G401 (cell line): ENCODE measurements at places on chromosomes 7 and 10. TPM values are rescaled to one million over a fixed set of nuclear protein-coding genes. Genes with fewer than 3 reads are reported as not detected.
A peak's percentile ranks its signal among the peaks of the same experiment; 100 is the strongest.

EBF3 gene
- total RNA-seq: 0.24 and 0.25 TPM in 2 replicates

SYT15B gene
- 0.06 TPM in 1 of 2 replicates, not detected in the other for total RNA-seq

XRCC2 gene
- total RNA-seq: 3.7 and 6.9 TPM in 2 replicates

H2BK1 gene
- total RNA-seq: not detected in 2 replicates

CYP2E1 gene
- 0.17 TPM in 1 of 2 replicates, not detected in the other for total RNA-seq

STMP1 gene
- 20.1 and 34.1 TPM in 2 replicates for total RNA-seq

ABCB8 gene
- total RNA-seq: 34.0 and 57.0 TPM in 2 replicates

GRCh38 chr10:124417895-124418725, 613 bp downstream of the OAT start:
- peak; percentile 53 for DNase-seq

GRCh38 chr10:113752553-113752952, 1.1 kb downstream of the PLEKHS1 start:
- no peak for DNase-seq

- DNase-seq: no peak
Observed at GRCh38 chr7:100431286-100431735, 1.7 kb downstream of the MEPCE start.

DNA sequence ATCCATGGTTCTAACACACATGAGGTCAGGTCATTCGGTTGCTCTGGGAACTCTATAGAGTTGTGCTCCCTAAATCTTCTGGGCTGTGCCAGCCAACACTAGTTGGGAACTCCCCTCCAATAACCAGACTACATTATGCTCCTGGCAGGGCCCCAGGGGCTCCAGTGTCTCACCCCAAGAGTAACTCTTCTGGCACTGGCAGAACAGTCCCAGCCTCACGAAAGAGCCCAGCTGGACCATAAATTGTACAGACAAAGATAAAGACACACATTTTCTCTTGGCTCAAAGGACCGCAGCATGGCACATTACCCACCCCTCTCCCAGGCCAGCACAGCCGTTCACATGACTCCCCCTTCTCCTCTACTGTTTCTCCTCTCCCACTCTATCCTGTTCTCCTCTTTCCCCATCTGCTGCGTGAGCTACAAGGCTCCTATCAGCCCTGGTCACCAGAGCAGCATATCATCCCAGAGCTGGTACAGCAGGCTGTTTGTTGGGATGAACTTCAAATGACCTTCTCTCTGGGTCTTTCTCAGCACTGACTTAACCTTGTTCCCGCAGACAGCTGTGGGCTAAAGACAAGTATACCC, 230.6 kb downstream of the PLXNA4 start:
- no peak for DNase-seq

DNA sequence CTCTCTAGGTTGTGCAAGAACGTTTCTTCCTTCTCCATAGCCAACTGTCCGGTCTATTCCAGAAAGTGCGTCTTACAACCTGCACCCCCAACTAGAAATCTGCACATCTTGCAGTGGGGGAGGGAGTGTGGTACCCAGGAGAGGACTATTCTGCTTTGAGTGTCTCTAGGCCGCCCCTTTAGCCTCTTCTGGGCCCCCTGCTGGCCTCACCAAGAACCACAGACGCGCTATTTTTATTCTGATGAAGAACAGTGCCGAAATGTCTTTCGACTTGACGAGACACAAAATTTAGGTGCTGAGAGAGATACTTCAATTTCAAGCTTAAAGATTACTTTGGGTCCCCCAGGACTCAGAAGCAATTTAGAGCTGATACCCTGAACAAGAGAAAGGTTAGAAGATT, 1.0 kb downstream of the CNPY1 start:
- DNase-seq: no peak

DNA sequence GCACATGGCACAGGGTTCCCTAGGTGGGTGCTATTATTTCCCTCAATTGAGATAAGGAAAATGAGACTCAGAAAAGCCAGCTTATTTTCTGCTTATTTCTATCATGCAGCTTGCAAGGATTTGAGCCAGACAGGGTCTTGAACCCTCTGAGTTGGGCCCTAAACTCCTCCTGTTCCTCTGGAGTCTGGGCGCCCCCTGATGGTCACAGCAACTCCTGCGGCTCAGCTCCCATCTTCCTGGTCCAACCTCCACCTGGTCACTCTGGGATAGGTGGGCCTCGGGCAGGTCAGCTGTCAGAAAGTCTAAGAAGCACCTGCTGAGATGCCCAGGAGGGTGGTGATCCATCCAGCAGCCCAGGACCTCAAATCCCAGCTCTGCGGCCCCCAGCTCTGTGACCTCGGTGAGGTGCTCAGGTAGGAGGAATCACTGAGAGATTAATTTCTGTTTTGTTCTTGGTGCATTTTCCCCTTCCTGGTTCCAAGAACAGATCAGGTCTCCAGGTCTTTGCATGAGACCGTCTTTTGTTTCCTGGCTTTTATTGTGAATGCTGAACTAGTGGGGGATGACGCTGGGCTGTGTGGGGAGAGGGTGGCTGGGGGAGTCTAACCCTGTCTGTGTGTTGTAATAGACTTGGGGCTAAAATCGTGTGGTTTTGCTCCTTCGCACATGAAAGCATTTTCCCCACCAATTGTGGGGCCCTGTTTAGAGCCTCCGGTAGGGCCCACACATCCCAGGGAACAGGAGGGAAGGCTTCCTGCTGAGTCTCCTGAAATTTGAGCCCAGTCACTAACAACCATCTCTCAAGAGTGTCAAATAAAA, 32.8 kb downstream of the TMEM130 start:
- peak; percentile 16 for DNase-seq

GRCh38 chr7:118214833-118215182, 9.7 kb upstream of the ANKRD7 start:
- no peak for DNase-seq

GRCh38 chr10:116316503-116316902, 7.7 kb upstream of the CCDC172 start:
- no peak for DNase-seq

- no peak for DNase-seq
Observed at GRCh38 chr7:127907110-127908040, 123.9 kb downstream of the LRRC4 start.

- DNase-seq: no peak
Observed at GRCh38 chr10:86388119-86388704, 21.6 kb upstream of the GRID1 start.

DNA sequence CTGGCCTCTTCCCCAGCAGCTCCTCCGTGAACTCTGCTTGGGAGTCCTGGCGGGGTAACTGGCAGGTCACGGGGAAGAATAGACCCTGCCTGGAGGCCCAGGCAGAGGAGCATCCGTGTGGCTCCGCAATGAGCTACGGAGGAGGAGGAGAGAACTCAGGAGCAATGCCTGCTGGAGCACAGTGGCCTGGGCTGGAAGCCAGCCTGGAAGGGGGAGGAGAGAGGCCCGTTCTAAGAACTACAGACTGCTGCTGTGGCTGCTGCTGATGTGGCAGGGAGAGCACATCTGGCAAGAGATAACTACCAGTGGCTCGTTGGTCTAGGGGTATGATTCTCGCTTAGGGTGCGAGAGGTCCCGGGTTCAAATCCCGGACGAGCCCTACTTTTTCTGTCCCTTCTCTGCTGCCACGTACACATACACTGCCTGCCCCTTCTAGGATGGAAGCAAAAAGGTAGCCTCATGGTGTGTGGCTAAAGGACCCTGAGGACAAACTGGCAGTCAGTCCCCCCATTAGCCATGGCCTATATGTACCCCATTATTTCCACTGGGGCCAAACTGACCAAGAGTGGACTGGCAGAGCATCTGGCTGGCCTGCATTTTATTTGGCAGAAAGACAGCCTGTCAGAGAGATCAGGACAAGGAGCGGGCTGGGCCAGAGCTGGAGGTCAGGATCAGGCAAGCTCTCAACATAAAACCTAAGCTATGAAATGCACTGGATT, 7.7 kb upstream of the OPN1SW start:
- DNase-seq: peak; percentile 46

- no peak for DNase-seq
Observed at GRCh38 chr7:136526408-136527105, 341.9 kb upstream of the CHRM2 start.

- peak; percentile 20 for DNase-seq
Observed at GRCh38 chr7:68733219-68734153, 864.8 kb upstream of the AUTS2 start.

GRCh38 chr10:127618797-127619196, 69.7 kb downstream of the NPS start:
- no peak for DNase-seq

DNA sequence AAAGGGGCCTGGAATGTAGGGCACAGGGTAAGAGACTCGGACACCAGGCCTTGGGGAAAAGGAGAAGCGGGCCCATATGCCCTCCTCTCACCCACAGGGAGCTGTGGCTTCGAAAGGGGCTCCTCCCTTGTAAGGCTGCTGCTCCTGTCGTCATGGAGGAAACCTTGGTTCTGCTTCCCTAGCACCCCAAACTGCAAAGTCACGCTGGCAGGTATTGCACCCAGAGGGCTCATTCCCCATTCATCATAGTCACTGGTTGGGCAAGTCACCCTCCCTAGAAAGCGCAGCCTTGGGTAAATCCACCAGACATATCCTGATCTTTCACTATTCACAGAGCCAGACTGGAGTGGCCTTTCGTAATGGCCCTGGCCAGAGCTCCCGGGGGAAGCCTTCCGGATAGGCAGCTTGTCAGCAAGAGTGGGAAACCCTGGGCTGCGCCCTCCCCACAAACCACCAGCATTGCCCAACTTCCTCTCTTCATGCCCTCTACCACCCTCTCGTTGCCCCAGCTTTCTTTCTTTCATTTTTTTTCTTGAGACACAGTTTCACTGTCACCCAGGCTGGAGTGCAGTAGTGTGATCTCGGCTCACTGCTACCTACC, 121.0 kb downstream of the HIP1 start:
- DNase-seq: no peak

GRCh38 chr7:98077762-98078161, 28.9 kb upstream of the LMTK2 start:
- no peak for DNase-seq
